ENCODE measurements at places on chromosomes 2 and 18. TPM values are rescaled to one million over a fixed set of nuclear protein-coding genes. Genes with fewer than 3 reads are reported as not detected.

DNA sequence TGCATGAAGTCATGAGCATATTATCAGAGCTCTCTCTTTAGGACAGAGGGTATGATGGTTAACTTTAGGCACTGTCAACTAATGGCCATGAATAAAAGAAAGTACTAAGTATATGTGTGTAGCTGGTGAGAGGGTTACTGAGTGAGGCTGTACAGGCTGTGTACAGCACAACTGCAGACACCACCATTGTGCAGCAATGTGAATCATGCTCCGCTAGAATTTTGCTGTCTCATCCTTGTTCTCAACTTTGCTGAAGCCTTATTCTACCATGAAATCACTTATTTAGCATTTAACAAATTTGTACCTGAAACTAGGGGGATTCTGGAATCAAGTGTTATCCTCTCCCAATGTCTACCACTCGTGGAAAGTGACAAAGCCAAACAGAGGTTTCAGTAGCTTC is 414.9 kb downstream of the PLCL1 start:
- DNase-seq = no peak

DNA sequence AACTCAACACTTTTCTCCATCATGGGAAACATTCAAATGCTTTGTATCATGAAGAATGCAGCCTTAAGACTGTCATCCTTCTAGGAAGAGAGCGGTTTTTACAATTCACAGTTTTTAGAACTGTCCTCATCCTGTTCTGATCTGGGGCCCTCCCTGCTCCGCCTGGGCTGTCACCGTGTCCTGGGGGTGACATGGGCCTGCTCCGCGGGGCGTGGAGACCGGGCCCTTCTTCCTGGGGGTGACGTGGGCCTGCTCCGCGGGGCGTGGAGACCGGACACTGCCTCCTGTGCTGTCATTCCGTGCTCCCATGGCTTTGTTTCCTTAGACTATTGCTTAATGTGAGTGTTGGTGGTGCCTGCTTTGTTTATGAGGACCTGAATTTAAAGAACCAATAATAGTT is 122.8 kb downstream of the TMEM18 start:
- DNase-seq = no peak

DNA sequence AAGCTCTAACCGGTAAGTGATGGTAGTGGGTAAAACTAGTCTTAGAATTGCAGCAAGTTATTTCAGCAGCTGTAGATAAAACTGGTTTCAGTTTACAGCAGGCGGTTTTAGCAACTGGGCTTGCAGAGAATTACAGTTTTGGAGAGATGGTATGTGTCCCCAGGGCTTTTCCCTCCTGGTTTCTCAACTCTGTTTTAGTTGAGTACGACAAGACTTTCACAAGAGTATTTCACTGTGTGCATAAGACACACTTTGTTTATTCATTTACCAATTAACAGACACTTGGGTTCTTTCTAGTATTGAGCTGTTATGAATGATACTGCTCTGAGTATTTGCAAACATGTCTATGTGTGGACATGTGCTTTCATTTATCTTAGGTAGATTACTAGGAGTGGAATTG is 65.6 kb upstream of the RFX8 start:
- peak; percentile 39 for DNase-seq

- no peak for DNase-seq
Observed at GRCh38 chr2:66852953-66853352, 418.0 kb downstream of the MEIS1 start.

- no peak for DNase-seq
Observed at GRCh38 chr2:60678551-60678950, 77.5 kb upstream of the PAPOLG start.

The QPCT gene
- 4.0 TPM for polyA plus RNA-seq

The AMER3 gene
- not detected for polyA plus RNA-seq

The IL36A gene
- not detected for polyA plus RNA-seq

DNA sequence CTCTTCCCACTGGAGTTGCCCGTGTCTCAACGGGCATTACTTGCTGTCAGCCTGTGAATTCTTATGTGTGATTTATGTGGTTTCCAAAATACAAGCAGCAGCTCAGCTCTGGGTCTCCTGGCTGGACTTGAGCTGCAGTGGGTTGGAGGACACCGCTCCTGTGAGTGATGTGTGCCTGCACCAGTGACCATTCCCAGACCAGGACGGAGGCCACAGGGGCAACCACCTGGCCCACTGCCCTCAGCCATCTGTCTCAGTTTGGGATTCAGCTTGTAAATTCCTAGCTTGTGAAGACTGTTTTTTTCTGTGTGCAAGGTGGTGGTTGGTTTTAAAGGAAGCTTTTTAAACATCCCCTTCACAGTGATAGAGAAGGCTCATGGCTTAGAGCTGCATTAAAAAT is 261.0 kb downstream of the BCL2 start:
- no peak for DNase-seq

DNA sequence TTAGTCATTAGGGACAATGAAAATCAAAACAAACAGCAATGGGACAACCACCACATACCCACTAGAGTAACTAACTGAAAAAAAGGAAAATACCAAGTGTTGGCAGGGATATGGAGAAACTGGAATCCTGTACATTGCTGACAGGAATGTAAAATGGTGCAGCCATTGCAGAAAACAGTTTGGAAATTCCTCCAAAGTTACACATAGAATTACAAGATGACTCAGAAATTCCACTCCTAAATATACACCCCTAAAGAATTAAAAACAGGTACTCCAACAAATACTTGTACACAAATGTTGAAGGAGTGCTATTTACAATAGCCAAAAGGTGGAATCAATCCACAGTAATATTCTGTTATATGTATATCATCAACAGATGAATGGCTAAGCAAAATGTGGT is 110.9 kb downstream of the ROCK1 start:
- DNase-seq = peak; percentile 20

DNA sequence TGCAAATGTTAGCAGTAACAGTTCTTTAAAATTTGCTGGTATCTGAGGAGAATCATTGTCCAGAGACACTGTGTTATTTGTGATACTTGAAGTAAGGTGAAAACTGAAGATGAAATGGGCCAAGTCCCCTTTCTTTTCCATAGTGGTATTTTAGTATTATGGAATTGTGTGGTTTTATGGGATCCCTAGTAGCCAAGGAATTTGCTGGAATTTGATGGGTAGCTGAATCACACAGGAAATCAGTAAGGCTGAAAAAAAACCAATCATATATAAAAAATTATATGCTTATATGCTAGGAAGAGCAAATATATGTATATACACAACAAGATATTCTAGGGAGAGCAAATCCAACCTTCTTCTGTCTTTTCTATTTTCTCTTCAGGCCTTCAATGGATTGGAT is 54.2 kb upstream of the TACR1 start:
- DNase-seq = no peak

The TUBB8B gene
- 0.59 TPM for polyA plus RNA-seq

GRCh38 chr2:100704156-100704555 is 115.8 kb upstream of the NPAS2 start:
- DNase-seq = no peak

The TMEM87B gene
- polyA plus RNA-seq = 10.8 TPM

GRCh38 chr2:234058881-234059280 is 8.4 kb downstream of the SPP2 start:
- DNase-seq = no peak

The CNGA3 gene
- not detected for polyA plus RNA-seq

- no peak for DNase-seq
Observed at GRCh38 chr2:41544709-41545108, 503.1 kb upstream of the PKDCC start.

DNA sequence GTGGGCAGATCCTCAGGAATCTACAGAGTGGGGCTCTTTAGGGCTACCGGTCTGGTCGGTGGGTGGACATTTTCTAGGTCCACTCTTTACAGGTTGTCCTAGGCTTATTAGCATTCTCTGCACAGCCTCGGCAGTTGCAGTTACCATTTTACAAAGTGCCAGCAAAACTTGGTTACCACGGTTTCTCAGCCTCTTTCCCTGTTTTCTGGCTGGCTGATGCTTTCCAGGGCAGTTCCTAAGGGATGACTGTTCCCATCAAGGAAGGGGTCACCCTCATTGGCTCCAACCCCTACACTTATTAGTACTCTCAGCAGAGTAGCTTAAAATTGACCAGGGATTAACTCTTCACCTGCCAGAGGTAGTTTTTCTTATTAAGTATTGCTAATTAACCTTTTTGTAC is 2.0 kb upstream of the AQP4 start:
- no peak for DNase-seq

GRCh38 chr2:98464772-98465310 is 20.2 kb downstream of the INPP4A start:
- DNase-seq = no peak

The TLX2 gene
- 0.05 TPM for polyA plus RNA-seq

DNA sequence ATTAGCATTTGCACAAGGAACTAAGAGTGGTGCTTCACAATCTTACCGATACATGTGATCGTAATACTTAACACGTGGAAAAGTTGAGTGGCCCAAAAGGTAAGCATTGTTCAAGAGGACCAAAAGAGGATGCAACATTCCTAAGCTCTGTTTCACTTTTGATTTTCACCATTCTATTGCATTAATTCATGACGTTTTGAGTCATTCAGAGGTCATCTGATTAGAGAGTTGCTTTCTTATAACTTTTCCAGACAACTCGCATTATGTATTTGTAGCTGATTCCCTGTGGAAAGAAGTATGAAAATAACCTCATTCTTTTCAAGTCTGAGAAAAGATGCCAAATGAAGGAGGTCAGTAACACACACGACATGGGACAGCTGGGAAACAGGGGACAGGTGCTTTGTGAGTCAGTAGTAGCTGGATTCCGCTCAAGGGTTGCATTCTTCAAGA is 344.4 kb downstream of the RND3 start:
- DNase-seq = peak; percentile 81

GRCh38 chr2:204643326-204643725 is 98.1 kb downstream of the PARD3B start:
- no peak for DNase-seq

The CABYR gene
- 7.9 TPM for polyA plus RNA-seq

The HOXD4 gene
- polyA plus RNA-seq = not detected

The ACKR3 gene
- 15.3 TPM for polyA plus RNA-seq

- DNase-seq = no peak
Observed at GRCh38 chr2:55017880-55018279, 32.4 kb downstream of the RTN4 start.

The SCN3A gene
- polyA plus RNA-seq = 0.01 TPM

- DNase-seq = peak; percentile 25
Observed at GRCh38 chr2:191578031-191578430, 99.9 kb upstream of the NABP1 start.

- DNase-seq = no peak
Observed at GRCh38 chr2:2530334-2530733, 199.3 kb upstream of the MYT1L start.

DNA sequence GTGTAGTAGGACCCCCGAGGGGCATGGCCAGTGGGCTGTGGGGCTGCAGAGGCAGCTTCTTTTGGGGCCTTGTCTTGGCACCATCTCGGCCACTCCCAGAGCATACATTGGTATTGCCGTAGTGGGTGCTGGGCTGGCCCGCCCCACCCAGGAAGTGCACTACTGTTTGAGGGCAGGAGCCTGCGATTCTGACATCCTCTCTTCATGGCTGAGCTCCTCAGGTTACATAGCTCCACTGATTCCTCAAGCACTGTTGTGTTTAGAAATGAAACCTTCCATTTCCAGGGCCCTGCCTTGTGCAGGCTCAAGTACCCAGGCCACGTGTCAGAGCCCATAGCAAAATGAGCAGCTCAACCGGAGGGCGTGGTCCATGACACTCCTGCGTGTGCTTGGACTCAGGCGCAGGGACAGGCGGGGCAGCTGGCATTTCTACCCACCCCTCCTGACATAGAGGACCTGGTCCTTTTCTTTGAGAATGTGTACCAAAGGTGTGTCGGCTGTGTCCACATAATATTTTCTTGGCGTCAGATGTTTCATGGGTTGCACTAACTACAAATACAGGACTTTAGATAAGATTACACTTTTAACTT is 67.9 kb downstream of the DGKD start:
- no peak for DNase-seq

GRCh38 chr2:7071154-7071553 is 153.9 kb downstream of the RNF144A start:
- no peak for DNase-seq

GRCh38 chr2:43452318-43452731 is 143.5 kb downstream of the THADA start:
- DNase-seq = peak; percentile 32

The RBM43 gene
- 1.8 TPM for polyA plus RNA-seq

GRCh38 chr2:160321006-160321405 is 120.9 kb upstream of the ITGB6 start:
- no peak for DNase-seq

GRCh38 chr2:120842456-120843439 is 107.1 kb downstream of the GLI2 start:
- no peak for DNase-seq

The CAPN14 gene
- 0.20 TPM for polyA plus RNA-seq

DNA sequence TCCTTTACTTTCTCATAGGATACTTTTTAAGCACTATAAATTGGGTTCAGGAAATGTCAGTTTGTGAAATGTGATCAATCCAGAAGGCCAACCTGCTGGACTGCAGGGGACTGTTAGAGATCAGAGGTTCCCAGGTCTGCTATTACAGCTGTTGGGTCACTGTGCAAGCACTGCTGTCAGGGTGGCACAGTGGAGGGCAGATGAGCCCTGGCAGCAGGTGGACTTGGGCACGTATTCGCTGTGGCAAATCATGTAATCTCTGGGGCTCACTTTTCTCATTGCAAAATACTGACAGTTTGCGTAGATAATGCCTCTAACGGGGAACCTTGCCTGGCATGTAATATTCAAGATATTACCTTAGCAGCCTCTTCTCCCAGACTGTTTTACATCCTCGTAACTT is 18.1 kb downstream of the RAB31 start:
- no peak for DNase-seq

GRCh38 chr18:3667255-3668137 is 217.5 kb downstream of the TGIF1 start:
- no peak for DNase-seq

DNA sequence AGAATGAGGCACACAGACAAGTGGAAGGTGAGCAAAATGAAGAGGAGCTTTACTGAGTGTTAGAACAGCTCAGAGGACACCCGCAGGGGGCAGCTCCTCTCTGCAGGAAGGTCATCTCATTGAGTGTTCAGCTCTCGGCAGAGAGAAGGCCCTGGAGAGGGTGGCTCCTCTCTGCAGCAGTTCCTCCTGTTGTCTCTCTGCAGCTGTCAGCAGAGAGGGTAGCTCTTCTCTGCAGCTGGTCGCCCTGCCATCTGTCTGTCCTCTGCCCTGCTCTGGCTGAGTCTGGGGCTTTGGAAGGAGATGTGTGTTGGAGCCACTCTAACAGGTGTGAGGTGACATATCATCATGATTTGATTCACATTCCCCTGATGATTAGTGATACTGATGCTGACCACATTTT is 6.8 kb upstream of the SNTG2 start:
- no peak for DNase-seq

- no peak for DNase-seq
Observed at GRCh38 chr2:190435031-190435670, 27.0 kb downstream of the MFSD6 start.

DNA sequence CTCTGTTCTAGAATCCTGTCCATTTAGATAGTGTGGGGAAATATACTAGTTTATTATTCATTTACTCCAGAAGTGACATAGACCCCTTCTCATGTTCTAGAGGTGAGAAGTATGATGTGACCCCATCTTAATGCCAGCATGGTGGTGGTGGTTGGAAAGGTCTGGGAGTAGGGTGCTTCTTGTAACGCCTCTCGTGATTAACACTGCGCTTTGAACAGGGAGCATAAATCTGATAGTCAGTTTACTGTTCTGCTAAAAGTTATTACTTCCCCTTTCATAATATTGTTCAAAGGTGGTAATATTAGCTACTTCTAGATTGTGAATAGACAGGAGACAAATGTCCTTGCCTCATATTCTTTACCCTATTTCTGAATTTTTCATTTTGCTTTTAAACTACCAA is 35.6 kb downstream of the EHBP1 start:
- no peak for DNase-seq
